ENCODE measurements at places on chromosomes 11 and 22. TPM values are rescaled to one million over a fixed set of nuclear protein-coding genes. Genes with fewer than 3 reads are reported as not detected.

The VPREB3 gene
- 1.7 TPM for total RNA-seq

The EXT2 gene
- 79.5 TPM for total RNA-seq

- DNase-seq, result no peak
Measured at GRCh38 chr11:100753571-100753970, 66.5 kb downstream of the ARHGAP42 start.

- no peak for DNase-seq
Measured at GRCh38 chr11:95556011-95556341, 233.6 kb downstream of the FAM76B start.

- DNase-seq, result no peak
Measured at GRCh38 chr11:107184986-107185385, 166.7 kb upstream of the GUCY1A2 start.

Measured in tongue (tissue), 3 donors.